ENCODE measurements at places on chromosomes 5 and 9.

GRCh38 chr5:175443514-175444059 is 395 bp downstream of the DRD1 start:
- DNase-seq: no peak
- H3K36me3 ChIP-seq: no peaks in the 10 kb centered on the region
- H3K4me1 ChIP-seq: peaks cover 4% of the 10 kb centered on the region
- H3K27ac ChIP-seq: no peak overlapping the region

- H3K27ac ChIP-seq: no peak overlapping the region
- H3K36me3 ChIP-seq: peaks cover 5% of the 10 kb centered on the region
- H3K4me3 ChIP-seq: no peak overlapping the region
- peaks cover 11% of the 10 kb centered on the region for H3K4me1 ChIP-seq
- peaks cover 32% of the 10 kb centered on the region for H3K27me3 ChIP-seq
These were observed 5.2 kb upstream of the FCN1 start for GRCh38 chr9:134922932-134923240.

DNA sequence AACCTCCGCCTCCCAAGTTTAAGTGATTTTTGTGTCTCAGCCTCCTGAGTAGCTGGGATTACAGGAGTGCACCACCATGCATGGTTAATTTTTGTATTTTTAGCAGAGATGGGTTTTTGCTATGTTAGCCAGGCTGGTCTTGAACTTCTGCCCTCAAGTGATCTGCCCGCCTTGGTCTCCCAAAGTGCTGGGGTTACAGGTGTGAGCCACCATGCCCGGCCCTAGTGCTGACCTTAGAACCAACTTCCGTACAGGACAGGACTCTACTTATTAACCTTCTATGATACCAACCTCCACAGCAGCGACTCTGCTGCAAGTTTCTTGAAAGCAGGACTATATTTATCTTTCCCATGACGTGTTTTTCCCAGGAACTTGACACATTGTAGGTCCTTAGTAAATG is 176.9 kb downstream of the RGS3 start:
- DNase-seq: no peak
- no peak overlapping the region for H3K27ac ChIP-seq
- H3K36me3 ChIP-seq: peaks cover 3% of the 10 kb centered on the region
- H3K27me3 ChIP-seq: peaks cover 30% of the 10 kb centered on the region

- no peak for DNase-seq
- no peaks in the 10 kb centered on the region for H3K4me1 ChIP-seq
- H3K4me3 ChIP-seq: no peak overlapping the region
- H3K27me3 ChIP-seq: no peaks in the 10 kb centered on the region
- no peak overlapping the region for H3K27ac ChIP-seq
- H3K36me3 ChIP-seq: no peaks in the 10 kb centered on the region
These were observed 1093.9 kb upstream of the CDH6 start for GRCh38 chr5:30099634-30100033.

Measured in stimulated activated naive B cell treated with anti-CD40 and anti-IgM and Interleukin-4, amounts not matched to agents 10 μg/mL and 1 μg/mL and 100 μg/mL, for 72 hours (primary cell).